ENCODE measurements at places on chromosomes 11 and 22.

DNA sequence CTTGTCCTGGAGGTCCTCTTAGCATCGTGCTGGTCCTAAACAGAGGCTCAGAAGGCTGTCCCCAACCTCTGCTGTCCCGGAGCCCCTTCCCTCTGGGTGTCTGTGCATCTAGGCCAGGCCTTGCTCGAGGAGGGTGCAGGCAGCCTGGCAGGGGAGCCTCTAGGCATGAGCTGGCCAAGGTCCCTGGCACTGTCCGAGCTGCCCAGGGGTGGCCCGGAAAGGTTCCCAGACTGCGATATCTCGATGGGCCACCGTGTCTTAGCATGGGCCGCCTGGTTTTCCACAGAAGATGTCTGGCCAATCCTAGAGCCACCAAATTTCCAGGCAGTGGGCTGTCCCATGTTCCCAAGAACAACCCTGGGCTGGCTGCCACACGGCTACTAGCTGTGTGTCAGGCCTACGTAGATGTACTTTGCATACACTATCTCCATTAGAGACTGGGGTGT is 24.6 kb upstream of the SMIM38 start:
- no peak for DNase-seq

DNA sequence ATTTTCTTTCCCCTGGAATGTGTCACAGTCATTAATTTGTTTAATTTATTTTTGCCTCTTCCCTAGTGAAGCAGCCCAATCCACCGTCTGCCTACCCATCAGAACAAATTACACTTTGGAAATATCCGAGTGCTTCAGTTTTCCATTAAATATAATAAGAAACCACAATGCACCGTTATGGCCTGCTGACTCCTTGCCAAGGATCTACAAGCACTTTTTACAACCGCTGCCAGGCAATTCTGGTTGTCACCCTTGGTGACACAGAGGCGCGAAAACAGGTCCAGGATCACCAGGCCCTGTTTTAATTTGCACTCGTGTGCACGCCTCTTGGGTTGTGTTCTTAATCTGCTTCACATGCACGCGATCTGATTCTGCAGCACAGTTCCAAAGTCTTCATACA is 43.9 kb downstream of the KIRREL3 start:
- no peak for DNase-seq

GRCh38 chr11:113487622-113488021 is 12.4 kb upstream of the DRD2 start:
- DNase-seq, result no peak

- no peak for DNase-seq
These were observed 19.4 kb downstream of the NPAT start for GRCh38 chr11:108203075-108203474.

DNA sequence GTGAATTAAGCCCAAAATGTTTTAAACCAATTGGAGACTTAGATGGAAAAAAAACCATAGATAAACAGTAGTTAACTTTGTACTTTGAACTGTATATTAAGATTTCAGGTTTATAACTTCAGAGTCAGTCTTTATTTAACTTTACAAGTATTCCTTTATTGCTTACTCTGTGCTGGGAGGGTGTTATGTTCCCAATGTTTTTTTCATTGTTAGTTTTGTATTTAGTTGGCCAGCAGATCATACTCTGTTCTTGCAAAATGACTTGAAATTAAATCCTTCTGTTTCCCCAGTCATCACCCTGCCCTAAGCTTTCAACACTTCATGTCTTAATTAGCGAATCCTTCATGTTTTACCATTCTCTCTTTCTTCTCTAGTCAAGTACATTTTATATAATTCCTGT is 25.3 kb downstream of the SIK2 start:
- no peak for DNase-seq

Measured in activated CD4-positive, alpha-beta T cell treated with anti-CD3 and anti-CD28 coated beads, Interleukin-2, amount 50 U/mL, for 24 hours (primary cell).